Brain (organoid and tissue), 16 donors: ENCODE measurements at places on chromosomes 2 and 18.
A peak's percentile ranks its signal among the peaks of the same experiment; 100 is the strongest.

DNA sequence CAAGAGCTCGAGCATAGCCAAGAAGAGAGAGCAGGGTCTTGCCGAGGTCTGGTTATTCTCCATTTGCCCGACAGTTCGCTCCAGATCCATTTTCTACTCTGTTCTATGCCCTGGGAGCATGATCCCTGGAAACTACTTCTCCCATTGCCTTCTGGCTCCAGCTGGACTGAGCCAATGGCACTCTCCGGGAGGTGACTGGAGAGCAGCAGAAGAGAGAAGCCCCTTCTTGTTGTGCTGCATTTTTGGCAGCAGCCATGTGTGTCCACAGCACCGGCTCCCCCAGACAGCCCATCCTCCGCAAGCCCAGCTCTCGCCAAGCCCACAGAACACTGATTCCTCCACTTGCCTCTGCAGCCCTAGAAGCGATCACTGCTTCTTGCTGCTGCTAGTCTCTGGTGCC, 345.5 kb downstream of the TNS1 start:
- DNase-seq = peak; percentile 43

GRCh38 chr2:200471324-200471848, 38.5 kb downstream of the KCTD18 start:
- DNase-seq = peak; percentile 86

- DNase-seq = no peak
These were observed 138.0 kb downstream of the AKAIN1 start for GRCh38 chr18:5058768-5059695.

GRCh38 chr2:23637011-23637778, 252.2 kb downstream of the KLHL29 start:
- peak; percentile 49 for DNase-seq

DNA sequence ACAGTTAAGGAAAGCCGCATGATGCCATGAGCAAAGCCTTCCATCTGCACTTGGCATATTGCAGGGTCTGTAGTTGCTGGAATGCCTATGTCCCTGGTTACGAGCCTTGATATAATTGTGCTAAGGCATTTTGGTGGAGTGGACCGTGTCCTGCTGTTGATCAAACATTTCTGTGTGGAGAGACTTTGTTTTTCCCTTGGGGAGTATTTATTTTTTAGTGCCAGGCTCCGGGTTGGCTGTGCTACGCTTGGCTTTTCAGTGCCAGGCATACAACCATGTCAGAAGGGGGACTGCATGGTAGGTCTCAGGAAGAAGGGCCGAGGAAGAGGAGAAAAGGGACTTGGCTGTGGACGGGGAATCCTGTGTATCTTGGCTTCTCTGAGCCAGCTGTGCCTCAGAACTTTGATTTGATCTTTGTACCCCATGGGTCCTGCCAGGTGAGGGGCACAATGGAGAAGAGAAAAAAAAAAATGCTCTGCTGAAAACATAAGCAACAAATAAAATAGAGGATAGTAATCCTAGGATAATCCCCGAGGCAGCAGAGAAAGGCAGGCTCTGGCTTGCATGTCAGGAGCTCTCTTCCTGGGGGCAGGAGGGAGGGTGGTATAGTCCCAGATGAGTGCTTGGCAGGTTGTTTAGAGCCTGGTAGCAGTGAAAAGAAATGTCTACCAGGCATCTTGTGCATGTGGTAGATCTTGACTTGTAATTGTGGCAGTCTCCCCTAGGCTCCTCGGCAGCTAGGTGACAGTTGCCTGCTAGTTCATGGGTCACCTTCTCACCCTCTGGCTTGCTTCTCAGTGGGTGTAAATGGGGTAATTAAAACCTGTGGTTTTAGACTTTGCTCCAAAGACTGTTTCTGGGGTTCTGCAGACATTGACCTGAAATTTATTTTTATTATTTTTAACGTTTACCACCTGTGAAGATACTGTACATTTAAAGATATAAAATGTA, 233.0 kb downstream of the NEDD4L start:
- no peak for DNase-seq

DNA sequence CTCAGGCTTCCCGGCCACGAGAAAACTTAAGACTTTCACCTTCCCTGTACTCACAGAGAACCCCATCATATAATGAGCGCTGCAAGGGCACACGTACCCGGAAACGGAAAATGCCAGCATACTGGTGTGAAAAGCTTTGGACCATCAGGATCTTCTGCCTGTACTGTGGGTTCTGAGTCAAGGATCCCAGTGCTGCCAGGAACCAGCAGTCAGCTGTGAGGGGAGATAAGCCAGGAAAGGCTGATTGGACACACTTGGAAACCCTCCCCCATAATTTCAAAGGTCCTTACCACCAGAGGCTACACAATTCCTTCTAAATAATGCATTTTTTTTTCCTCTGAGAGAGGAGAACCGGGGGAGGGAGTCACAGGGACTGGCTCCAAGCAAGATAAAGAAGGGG, 31.4 kb downstream of the CAPN13 start:
- no peak for DNase-seq

GRCh38 chr2:191446910-191447309, 201.7 kb downstream of the MYO1B start:
- DNase-seq = no peak

DNA sequence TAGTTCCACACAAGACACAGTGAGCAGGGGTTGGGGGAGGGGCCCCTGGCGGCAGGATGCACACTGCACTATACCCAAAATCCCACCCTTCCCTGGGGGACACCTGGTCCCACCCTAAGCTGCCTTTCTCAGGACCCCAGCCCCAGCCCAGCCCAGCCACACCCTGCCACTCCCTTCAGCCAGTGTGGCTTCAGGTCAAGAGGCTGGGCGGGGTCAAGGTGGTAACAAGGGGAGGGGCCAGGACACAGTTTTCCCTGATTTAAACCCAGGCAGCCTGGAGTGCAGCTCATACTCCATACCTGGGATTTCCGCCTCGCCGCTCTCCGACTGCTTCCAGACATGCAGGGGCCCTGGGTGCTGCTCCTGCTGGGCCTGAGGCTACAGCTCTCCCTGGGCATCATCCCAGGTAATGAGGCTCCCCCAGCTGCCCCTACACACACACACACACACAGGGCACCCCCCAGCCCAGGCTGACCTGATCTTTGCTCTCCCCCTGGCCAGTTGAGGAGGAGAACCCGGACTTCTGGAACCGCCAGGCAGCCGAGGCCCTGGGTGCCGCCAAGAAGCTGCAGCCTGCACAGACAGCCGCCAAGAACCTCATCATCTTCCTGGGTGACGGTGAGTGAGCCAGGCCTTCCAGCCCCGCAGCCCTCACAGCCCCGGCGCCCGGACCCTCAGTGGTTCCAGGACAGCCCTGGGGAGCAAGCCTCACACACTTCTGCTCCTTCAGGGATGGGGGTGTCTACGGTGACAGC, at the start of gene ALPG:
TSS of gene ALPG (plus strand) at position 289 of the 755 bp plus-strand sequence. CDS start at position 340, 51 bp downstream.
- no peak for DNase-seq

DNA sequence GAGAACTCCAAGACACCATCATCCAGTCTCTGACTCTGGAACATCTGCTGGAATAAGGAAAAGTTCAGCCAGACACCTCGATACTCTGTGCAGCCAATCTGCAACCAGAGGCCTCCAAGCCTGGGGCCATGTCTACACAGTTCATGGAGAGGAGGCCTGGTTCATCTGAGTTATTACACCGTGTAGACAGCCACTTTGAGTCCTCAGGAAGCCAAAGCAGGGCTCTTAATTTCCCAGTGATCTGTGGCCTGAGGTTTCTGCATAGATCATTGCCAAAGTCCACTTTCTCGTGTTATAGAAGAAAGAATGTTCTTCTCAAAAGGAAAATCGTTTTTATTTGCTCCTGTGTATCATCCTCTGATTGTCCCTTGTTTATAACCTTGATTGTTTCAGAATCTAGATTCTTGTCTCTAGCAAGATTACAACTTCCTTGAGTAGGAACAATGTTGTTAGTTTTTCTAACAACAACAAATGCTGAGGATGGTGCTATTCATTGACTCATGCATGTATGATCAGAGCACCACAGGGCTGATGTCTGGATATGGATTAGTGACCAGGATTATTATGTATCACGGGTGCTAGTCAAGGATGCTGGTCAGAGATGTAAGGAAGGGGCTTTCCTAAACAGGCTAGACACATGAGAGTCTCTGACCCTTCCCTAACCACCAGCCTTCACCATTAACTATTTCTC, 30.7 kb upstream of the MARCO start:
- DNase-seq = no peak

DNA sequence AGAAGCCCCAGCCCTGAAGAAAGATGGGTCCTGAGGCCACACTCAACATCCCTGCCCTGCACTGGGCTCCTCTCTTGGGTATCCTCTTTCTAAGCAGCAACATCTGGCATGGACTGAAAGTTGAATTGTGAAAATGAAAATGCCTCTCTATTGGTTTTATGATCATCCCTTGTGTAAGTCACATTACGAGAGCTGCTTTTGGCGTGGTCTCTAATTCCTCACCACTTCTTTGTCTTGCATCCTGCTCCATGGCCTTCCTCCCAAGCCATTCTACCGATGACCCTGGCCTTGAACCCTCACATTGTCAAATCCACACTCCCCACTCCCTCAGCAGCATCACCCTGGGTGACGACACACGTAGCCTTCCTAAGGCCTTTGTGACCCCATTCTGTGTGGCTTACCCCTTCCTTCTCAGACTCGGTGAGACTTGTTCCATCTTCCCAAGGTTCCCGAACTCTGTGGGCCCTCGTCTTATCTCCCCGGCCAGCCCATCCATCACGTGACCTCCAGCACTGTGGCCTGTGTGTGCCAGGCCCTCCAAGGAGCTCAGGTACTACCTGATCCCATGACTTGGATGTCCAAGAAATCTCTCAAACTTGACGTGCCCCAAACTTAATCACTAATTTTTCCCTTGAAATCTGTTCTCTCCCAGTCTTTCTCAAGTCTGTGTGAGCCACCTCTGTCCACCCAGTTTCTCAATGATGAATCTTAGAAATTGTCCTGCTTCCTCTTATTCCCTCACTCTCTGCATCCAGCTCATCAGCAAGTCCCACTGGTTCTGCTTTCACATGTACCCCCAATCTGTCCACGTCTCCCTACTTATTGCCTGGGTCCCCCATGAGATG, 194.7 kb upstream of the HS6ST1 start:
- DNase-seq = no peak

DNA sequence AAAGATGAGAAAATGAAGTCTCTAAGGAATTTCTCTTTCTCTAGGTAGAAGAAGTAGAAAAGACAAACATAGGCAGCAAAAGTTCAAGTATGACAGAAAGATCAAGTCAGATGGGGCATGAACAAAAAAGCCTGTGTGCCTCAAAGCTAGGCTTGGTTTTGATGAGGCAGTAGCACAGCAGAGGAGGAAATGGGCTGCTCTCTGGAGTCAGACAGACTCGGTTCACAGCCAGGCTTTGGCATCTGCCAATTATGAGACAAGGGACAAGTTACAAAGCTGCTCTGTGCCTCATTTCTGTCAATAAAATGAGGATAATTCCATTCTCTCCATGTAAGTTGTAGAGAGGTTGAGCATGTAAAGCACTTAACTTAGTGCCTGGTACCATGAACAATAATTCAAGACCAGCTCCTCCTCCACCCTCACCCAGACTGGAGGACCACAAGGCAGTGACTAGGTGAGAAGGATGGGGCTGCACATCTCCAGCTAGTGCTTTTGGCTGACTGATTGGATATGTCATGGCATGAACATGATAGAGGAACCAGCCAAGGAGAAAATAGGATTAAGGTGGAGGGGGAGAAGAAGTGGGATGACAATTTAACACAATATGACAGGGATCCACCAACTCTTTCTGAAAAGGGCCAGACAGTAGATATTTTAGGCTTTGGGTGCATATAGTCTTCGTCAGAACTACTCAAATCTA, 84.6 kb downstream of the TMEM163 start:
- peak; percentile 15 for DNase-seq

GRCh38 chr2:54803783-54804751, 80.6 kb downstream of the EML6 start:
- DNase-seq = peak; percentile 41

GRCh38 chr2:84441036-84441435, 18.0 kb downstream of the SUCLG1 start:
- peak; percentile 3 for DNase-seq

DNA sequence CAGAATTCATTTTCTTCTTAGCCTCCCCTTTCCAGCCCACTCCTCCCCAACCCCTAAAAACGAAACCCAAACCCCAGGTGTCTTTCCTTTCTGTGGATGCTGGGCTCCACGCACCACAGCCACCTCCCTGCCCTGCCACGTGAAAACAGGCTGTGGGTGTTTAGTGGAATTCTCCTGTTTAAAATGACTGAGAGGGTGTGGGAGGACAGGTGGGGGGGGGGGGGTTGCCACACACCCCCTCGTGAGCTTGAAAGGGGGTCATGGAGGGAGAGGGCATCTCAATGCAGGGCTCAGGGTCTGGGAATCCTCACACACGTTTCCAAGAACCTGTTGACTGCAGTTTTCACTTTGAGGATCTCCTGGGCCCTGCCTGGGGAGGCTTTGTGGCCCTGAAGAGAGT, 110.3 kb downstream of the FAM210A start:
- no peak for DNase-seq

GRCh38 chr2:178191004-178191508, 3.3 kb upstream of the OSBPL6 start:
- no peak for DNase-seq

DNA sequence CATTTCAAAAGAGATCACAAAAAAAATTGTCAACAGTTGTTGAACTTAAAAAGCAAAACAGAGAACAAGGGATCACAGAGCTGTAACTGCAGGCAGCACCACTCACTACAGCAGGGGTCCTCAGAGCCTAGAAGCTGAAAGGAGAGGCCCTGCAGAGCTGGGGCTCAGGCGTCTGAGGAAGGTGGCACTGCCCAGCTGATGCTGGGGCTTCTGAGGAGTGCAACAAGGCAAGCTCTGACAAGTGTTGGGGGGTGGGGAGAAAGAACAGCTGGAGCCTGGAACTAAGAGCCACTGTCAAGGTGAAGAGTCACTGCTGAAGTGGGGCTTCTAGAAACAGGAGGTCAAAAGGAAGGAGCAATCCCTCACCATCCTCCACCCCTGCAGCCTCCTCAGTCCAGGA, 46.2 kb downstream of the FTCDNL1 start:
- no peak for DNase-seq

GRCh38 chr2:19158211-19158610, 200.2 kb downstream of the OSR1 start:
- no peak for DNase-seq

DNA sequence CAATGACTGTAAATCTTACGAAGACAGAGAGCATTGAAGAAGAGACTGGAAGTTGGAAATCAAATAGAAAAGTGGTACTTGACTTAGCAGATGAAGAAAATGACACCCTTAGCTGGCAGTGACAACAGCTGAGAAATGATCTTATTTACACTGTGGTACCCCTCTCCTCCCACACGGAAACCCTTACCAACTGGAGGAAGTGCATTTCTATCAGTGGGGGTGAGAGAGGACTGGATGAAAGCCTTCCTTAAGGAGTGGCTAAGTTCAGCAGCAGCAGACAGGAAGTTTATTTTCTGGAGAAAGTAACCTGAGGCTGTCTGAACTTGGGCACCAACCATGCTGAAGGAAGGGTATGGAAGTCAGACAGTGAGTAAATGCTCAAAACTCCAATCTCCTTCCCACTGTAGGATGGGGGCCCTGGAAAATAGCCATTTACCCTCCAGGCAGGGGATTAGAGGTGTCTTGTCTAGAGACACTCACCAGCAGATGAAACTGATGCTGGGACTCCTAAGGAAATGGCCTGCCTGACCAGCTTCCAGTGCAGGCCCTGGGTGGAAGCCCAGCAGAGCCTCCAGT, 160.2 kb upstream of the NCK2 start:
- no peak for DNase-seq
